ENCODE measurements at places on chromosomes 7 and 10. TPM values are rescaled to one million over a fixed set of nuclear protein-coding genes. Genes with fewer than 3 reads are reported as not detected.

Gene SPDYE11
- not detected for total RNA-seq

Gene AQP1
- 0.12 TPM for total RNA-seq

Gene ACBD7
- total RNA-seq, result 9.2 TPM

- H3K4me1 ChIP-seq, result peaks cover 6% of the 10 kb centered on the region
- H3K36me3 ChIP-seq, result no peaks in the 10 kb centered on the region
- no peak for DNase-seq
- H3K27me3 ChIP-seq, result no peaks in the 10 kb centered on the region
Measured at GRCh38 chr7:75842836-75843446, 29.3 kb upstream of the CCL24 start.

GRCh38 chr10:126122881-126123280 lies 226.5 kb downstream of the FANK1 start:
- no peak for DNase-seq
- H3K36me3 ChIP-seq, result no peaks in the 10 kb centered on the region
- no peak overlapping the region for H3K4me3 ChIP-seq
- H3K27ac ChIP-seq, result no peak overlapping the region

DNA sequence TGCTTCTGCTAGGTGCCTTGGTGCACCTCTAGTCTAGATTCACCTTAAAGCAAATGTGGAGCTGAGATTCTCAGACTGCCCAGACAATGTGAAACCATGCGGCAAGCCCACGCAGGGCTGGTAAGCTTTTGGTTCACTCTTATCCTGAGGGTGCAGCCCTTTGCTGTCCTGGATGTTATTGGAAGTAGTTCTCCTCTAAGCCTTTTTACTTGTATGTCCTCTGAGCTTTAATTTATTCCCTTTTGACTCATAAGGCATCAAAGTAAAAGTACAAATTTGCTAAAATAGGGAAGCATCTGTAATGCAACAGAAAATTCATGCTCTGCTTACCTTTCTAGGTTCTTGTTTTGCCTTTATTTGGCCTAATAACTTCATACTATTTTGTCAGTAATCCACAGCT lies 186.8 kb downstream of the MACC1 start:
- no peak for DNase-seq
- H3K4me3 ChIP-seq, result no peak overlapping the region
- H3K27me3 ChIP-seq, result no peaks in the 10 kb centered on the region
- H3K4me1 ChIP-seq, result no peaks in the 10 kb centered on the region
